ENCODE measurements at places on chromosomes 7 and 10. TPM values are rescaled to one million over a fixed set of nuclear protein-coding genes. Genes with fewer than 3 reads are reported as not detected.

DNA sequence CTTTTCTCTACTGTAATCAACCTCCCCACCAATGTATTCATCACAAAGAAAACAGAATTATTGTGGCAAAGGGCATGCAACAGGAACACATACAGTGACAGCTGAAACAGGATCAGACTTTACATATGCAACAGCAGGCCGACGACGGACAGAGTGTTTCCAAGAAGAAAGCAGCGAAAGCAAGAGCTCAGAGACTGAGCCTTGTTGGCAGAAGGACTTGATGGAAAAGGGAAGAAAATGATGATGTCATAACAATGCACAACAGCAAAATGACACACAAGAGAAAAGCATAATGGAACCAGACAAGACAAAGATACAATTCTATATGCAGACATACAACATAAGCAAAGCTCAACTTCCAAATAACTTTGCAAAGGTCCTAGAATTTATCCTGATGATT, 106.5 kb downstream of the ARHGAP12 start:
- H3K4me3 ChIP-seq, result no peak overlapping the region
- H3K27me3 ChIP-seq, result no peaks in the 10 kb centered on the region
- no peak overlapping the region for H3K27ac ChIP-seq
- no peak for DNase-seq

DNA sequence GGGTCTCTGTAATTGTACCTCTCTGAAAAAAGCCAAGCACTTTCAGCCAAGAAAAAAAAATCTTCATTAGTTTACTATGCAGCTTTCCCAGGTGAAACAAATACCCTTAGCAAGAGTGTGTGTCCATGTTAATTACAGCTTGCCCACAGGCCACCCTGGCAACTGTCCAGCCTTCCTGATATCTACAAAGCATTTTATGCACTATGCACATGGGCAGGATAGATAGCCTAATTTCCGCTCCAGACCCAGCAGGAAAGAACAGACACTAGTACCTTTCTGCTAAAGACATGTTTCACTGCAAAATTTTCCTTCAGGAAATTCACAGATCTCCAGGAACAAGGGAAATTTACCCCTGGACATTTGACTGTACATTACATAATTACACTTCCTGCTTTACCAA, 24.4 kb downstream of the CACNA2D1 start:
- H3K27me3 ChIP-seq, result no peaks in the 10 kb centered on the region
- no peaks in the 10 kb centered on the region for H3K36me3 ChIP-seq
- no peak overlapping the region for H3K4me3 ChIP-seq
- H3K4me1 ChIP-seq, result no peaks in the 10 kb centered on the region
- H3K27ac ChIP-seq, result no peak overlapping the region
- no peak for DNase-seq

- H3K36me3 ChIP-seq, result no peaks in the 10 kb centered on the region
- no peak for DNase-seq
- no peak overlapping the region for H3K4me3 ChIP-seq
- H3K27ac ChIP-seq, result no peak overlapping the region
These were observed 200.3 kb upstream of the SVIL start for GRCh38 chr10:29835055-29835454.

GRCh38 chr7:39248041-39248691, 270.5 kb downstream of the POU6F2 start:
- H3K27me3 ChIP-seq, result peaks cover 2% of the 10 kb centered on the region
- H3K4me3 ChIP-seq, result no peak overlapping the region
- DNase-seq, result no peak
- no peak overlapping the region for H3K27ac ChIP-seq

GRCh38 chr10:49594594-49594993, 15.5 kb upstream of the SLC18A3 start:
- no peaks in the 10 kb centered on the region for H3K36me3 ChIP-seq
- H3K4me3 ChIP-seq, result no peak overlapping the region
- no peak overlapping the region for H3K27ac ChIP-seq
- H3K27me3 ChIP-seq, result peaks cover 7% of the 10 kb centered on the region

GRCh38 chr10:125451319-125451718, 231.6 kb downstream of the TEX36 start:
- no peak overlapping the region for H3K27ac ChIP-seq
- no peaks in the 10 kb centered on the region for H3K4me1 ChIP-seq
- DNase-seq, result no peak
- H3K36me3 ChIP-seq, result no peaks in the 10 kb centered on the region
- no peak overlapping the region for H3K4me3 ChIP-seq
- H3K27me3 ChIP-seq, result no peaks in the 10 kb centered on the region

DNA sequence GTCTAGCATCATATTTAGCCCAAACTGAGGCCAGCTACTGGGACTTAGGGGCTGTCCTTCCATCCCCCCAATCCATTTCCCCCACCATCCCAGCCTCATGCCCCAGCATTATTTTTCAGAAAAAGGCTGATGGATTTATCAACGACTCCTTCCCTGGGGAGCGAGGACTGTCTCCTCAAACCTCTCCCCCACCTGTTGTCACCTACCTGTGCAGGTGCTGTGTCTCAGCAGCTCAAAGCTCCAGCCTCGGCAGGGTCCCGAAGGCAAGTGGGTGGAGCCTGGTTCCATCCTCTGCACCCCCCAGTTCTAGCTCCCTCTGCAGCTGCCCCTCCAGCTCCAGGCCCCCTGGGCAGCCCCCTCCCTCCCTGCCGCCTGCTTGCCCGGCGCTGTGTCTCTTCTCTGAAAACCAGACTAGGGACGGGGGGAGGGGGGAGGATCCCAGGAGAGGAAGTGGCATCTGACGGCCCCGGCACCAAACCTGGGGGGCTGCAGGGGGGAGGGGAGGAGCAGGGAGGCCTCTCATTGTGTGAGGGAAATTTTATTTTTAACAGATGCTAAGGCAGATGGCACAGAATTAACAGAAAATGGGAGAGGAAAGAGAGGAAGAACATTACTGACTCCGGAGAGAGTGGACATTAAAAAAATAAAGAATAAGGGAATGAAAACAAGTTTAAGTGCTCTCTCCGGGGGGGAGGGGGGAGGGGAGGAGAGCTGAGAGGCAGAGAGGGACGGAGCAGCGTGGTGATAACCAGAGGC, 61.7 kb upstream of the PAX2 start:
- peaks cover 85% of the 10 kb centered on the region for H3K27me3 ChIP-seq
- no peaks in the 10 kb centered on the region for H3K36me3 ChIP-seq
- H3K27ac ChIP-seq, result no peak overlapping the region
- H3K4me1 ChIP-seq, result no peaks in the 10 kb centered on the region

DNA sequence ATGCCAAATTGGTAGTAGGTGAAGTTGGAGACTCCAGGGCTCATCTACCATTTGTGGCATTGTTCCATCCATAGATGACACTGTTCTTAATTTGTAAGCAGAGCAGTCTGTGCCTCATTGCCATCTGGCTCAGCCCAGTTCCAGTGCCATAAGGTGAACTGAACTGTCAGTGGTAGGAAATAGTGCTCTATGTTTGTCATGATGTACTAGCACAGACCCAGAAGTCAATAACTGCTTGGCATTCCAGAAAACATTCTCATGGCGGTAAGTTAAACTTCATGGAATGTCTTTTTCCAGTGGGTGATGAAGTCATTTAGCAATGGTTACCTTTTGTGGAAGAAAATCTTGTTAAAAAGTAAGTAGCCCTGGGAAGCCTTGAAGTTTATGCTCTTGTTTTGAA, 302.7 kb downstream of the SUGCT start:
- H3K4me1 ChIP-seq, result no peaks in the 10 kb centered on the region
- no peaks in the 10 kb centered on the region for H3K36me3 ChIP-seq
- H3K4me3 ChIP-seq, result no peak overlapping the region
- no peak overlapping the region for H3K27ac ChIP-seq
- DNase-seq, result no peak
- H3K27me3 ChIP-seq, result no peaks in the 10 kb centered on the region

DNA sequence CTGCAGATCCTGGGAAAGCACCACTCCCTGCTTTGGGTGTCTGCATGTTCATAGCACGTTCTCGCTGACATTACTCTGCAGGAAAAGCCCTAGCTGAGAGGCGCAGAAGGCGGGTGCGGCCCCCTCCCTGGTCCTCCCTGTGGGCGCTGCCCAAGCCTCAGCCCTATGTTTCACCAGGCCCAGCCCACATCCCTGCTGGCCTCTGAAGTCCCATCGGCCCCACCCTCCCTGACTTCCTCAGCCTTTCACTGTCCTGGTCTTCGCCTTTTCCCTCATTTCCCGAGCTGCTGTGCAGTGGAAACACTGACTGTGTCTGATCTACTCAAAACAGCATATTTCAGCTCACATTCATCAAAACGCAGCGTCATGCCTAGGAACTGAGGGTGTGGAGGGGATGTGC, 36.3 kb upstream of the DIP2C start:
- H3K4me3 ChIP-seq, result no peak overlapping the region
- DNase-seq, result no peak
- H3K36me3 ChIP-seq, result no peaks in the 10 kb centered on the region

GRCh38 chr7:10703981-10704380, 269.7 kb upstream of the PHF14 start:
- no peaks in the 10 kb centered on the region for H3K36me3 ChIP-seq
- no peak for DNase-seq
- H3K27me3 ChIP-seq, result no peaks in the 10 kb centered on the region
- no peak overlapping the region for H3K27ac ChIP-seq
- no peak overlapping the region for H3K4me3 ChIP-seq

DNA sequence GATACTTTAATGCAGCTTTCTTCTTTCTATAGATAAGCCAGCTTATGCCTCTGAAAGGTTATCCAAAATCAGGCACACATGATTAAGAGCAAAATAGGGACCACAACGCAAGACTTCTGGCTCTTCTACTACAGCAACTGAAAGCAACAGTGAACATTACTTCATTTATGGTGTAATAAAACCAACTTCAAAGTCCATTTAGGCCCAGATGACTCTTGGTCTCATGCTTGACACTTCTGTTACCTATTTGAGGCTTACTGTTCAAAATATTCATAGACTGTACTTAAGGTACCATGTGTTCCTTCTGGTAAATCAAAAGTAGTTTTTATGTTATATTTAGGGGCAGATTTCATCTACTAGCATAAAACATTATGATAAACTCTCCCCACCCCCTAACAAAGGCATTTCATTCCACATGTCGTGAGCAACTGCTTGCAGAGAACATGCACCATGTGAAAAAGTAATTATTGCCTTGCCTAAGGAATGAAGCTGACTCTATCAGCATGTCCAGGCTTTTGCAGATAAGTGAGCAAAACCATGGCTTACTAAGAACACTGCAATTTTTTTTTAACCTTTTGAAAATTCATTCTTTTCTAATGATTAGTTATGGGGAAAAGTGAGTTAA, 154.9 kb upstream of the ITGB1 start:
- peaks cover 5% of the 10 kb centered on the region for H3K27me3 ChIP-seq
- DNase-seq, result no peak
- peaks cover 8% of the 10 kb centered on the region for H3K36me3 ChIP-seq
- no peak overlapping the region for H3K27ac ChIP-seq

DNA sequence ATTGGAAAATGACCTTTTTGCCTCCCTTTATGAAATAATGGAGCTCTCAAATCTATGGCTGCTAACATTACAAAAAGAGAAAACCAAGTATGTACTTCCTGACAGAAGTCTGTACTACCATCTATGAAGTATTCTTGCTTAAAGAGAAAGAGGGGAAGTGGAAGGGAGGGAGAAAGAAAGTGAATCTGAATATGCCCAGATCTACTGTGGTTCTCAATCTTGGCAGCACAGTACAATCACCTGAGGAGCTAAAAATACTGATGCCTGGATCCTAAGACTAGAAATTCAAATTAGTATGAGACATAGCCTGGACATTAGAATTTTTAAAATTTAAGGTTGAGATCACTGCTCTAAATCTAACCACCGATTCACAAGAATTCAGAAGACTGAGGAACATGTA, 85.2 kb downstream of the IGF2BP3 start:
- H3K27ac ChIP-seq, result no peak overlapping the region
- DNase-seq, result no peak
- H3K4me1 ChIP-seq, result peaks cover 9% of the 10 kb centered on the region
- H3K4me3 ChIP-seq, result no peak overlapping the region
- no peaks in the 10 kb centered on the region for H3K27me3 ChIP-seq
- peaks cover 2% of the 10 kb centered on the region for H3K36me3 ChIP-seq

DNA sequence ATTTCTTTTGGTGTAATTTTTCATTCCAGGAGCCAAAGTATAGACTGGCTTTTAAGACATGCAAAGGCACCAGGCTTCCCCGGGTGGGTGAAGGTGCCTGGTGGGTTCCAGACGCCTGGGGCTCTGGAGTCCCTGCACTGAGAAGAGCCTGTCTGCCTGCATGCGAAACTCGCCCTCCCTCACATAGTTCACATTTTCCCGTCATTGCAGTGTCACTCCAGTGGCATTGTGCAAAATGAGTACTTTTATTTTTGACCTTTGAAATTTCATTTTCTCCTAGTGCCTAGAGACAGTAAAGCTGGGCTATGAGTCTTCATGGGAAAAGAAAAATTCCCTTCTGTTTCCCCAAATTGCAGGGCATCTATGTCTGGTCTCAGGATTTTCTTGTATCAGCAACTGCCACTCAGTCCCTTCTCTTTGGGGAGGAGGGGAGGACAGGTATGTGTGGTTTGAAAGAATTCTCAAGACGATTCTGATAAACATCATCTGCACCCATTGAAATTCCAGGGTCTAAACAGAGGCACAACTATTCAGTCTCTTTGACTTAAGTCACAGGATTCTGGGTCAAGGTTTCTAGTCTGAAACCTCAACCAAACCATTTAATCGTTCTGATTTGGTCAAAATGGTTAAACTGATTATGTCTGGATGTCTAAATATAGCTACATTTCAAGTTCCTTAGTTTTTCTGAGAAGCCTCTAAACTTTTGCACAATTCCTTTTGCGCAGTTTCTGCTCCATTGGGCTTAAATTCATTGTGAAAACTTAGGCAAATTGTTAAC, 107.8 kb downstream of the CYP26A1 start:
- peaks cover 9% of the 10 kb centered on the region for H3K27me3 ChIP-seq
- no peak overlapping the region for H3K27ac ChIP-seq
- no peaks in the 10 kb centered on the region for H3K36me3 ChIP-seq
- H3K4me3 ChIP-seq, result no peak overlapping the region

- no peaks in the 10 kb centered on the region for H3K36me3 ChIP-seq
- H3K4me1 ChIP-seq, result no peaks in the 10 kb centered on the region
- no peak overlapping the region for H3K27ac ChIP-seq
- peaks cover 2% of the 10 kb centered on the region for H3K27me3 ChIP-seq
These were observed 34.7 kb upstream of the CFAP46 start for GRCh38 chr10:132977076-132977475.

DNA sequence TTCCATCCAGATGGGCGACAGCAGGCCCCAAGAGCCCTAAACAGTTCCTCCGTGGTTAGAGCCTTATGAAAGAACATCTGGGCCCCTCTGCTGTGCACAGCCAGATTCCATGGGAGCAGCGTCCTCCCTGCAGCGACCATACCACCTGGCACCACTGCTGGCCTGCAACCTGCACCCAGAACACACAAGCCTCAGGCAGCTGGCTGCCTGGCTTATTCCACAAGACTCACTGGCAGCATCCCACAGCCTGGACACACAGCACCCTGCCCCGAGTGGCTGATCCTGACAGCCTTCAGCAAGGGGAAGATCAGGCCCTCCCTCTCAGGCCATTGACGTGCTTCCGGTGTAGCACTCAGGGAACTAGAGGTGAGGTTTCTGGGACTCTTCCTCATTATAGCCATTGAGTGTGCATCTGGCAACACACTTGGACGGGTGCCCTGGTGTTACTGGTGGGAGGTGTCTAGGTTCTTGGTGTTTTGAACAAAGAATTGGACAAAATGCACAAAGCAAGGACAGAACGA, 33.7 kb upstream of the ERCC6 start:
- peaks cover 7% of the 10 kb centered on the region for H3K27me3 ChIP-seq
- no peak overlapping the region for H3K4me3 ChIP-seq
- H3K27ac ChIP-seq, result no peak overlapping the region
- H3K36me3 ChIP-seq, result no peaks in the 10 kb centered on the region
- DNase-seq, result no peak

- H3K27ac ChIP-seq, result no peak overlapping the region
- no peaks in the 10 kb centered on the region for H3K36me3 ChIP-seq
- no peak for DNase-seq
- peaks cover 5% of the 10 kb centered on the region for H3K27me3 ChIP-seq
- peaks cover 5% of the 10 kb centered on the region for H3K4me1 ChIP-seq
These were observed 6.5 kb upstream of the SNX10 start for GRCh38 chr7:26284995-26285632.

Gene GRID1
- not detected for total RNA-seq

Gene AVPI1
- 0.58 TPM for total RNA-seq

Gene CLCN1
- 0.06 TPM for total RNA-seq

Gene TMEM196
- total RNA-seq, result not detected
